ENCODE measurements at places on chromosomes 12 and 14.

- DNase-seq = no peak
These were observed 18.0 kb upstream of the LDHB start for GRCh38 chr12:21675641-21676040.

DNA sequence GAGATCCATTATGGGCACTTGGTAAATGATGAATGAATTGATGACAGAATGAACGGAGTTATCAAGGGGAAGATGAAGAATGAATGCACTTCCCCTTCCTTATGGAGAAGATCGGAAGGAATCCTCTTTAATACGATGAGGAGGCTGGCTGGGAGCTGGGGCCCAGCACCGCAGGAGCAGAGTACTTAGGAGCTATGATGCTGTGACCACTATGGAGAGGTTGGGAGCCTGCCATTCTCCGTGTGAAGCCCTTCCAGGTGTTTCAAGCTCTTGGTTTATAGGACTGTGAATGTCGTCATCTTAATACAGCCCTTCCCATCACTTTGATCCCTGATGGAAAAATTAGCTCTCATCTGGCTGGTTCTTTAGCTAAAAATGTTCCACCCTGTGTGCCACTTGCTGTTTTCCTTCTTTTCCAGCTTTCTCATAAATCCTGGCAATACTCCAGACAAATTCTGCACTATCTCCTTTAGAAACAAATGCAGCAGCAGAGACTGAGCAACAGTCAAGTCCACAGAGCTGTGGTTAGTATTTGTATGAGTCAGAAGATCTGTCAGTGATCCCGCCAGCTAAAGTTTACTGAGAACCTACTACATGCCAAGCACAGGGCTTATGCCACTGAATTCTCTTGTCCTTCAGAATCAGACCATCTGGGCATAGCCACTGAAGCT lies 263.1 kb upstream of the CRY1 start:
- DNase-seq = no peak

DNA sequence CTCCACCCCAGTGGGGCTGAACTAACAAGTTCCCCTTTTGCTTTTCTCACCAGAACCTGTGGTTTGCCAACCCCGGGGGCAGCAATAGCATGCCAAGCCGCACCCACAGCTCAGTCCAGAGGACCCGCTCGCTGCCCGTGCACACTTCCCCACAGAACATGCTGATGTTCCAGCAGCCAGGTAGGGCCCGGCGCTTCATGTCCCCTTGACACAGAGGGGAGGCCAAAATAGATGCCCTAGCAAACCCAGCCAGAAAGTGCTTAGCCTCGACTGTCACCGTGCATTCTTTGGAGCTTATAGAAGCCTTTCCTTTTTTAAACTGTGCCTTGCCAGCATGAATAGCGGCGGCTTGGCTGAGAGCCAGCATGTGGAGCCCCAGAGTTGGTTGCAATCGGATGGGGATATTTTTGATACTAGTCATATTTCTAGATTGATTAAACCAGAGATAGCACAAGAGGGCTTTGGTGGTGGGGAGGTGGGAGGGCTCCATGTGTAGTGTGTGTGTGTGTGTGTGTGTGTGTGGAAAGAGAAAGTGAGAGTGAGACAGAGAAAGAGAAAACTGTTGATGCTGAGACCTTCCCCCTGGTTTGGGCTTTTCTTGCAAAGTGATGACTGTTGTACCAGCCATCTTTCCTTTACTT lies 126.1 kb downstream of the GCH1 start:
- DNase-seq = peak; percentile 56

GRCh38 chr12:94143438-94143837 lies 4.9 kb upstream of the PLXNC1 start:
- DNase-seq = no peak

DNA sequence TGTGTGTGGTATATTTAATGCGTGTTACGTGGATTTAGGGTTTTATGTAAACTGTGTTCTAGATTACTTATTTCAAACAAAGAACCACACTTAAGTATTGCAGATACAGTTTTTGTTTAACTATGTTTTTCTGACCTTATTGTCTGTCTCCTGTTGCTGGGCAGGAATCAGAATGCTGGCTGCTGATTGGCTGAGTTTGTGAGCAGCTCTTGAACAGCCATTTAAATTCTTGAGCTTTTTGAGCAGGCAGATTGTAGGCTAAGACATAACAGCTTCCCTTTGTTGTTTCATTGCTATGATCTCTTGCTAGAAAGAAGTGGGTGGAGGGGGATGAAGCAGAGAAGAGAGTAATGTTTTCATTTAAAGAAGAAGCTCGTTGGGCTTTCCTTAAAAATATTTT lies 52.2 kb downstream of the ATF7IP start:
- DNase-seq = no peak

- DNase-seq = no peak
These were observed 880.9 kb downstream of the NRXN3 start for GRCh38 chr14:79050787-79051727.

- DNase-seq = no peak
These were observed 89.0 kb downstream of the POLR3B start for GRCh38 chr12:106446419-106447092.

- no peak for DNase-seq
These were observed 9.6 kb downstream of the SIX1 start for GRCh38 chr14:60639674-60640073.

DNA sequence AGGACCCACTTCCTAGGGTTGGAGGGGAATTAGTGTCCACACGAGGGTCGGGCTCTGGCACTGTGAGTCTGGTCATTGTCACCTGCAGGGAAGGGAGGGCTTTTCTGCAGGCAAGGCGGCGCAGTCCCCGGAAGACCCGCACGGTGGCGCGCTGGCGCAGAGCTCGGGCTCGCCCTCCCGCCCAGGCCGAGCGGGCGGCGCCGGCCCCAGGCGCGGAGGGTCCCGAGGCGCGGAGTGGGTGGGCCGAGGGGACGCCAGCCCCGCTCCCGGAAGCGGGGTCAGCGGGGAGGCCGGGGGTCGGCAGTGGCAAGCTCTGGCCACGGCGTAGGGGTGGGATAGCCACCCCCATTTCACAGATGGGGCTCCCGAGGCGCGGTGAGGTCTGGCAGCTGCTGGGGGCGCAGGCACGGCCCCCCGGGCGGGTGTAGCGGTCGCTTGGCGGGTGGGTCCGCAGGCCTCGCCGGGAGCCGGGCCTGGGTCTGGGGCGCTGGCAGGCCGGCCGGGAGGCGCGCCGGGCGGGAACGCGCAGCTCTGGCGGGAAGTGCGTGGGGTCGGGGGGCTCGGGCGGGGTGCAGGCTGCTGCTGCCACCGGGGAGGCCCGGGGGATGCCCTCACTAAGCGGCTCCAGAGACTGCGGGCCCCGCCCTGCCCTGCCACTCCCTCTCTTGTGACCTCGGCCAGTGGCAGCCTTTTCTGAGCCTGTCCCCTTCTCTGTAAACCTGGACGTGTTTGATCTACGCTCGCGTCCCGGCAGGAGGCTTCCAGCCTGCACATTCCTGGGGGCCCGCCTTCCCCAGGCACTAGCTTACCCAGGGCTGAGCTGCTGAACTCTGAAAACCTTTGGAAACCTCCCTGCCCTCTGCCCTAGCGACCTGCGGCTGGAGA lies 46.1 kb downstream of the CYP46A1 start:
- peak; percentile 51 for DNase-seq

DNA sequence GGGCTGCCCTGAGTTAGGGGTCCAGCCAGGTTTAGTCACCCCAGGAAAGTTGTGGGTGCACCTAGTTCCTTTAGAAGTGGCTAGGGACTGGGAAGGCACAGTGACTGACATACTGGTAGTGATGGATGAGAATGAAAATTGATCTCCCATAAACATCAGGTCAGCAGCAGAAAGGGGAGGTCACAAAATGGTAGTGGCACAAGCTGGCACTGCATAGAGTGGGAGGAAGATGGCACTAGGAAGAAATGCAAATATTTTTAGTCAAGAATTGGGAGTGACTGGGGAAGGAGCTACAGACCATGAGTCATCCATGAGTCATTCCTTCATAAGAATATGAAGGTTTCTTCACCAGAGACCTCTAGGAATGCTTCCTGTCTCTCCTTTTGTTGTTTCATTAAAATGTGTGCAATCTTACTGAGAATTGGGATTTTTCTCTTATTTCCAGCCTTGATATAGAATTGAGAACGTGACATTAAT lies 198.3 kb upstream of the AMIGO2 start:
- no peak for DNase-seq

- DNase-seq = no peak
These were observed 73.2 kb upstream of the MDM1 start for GRCh38 chr12:68405343-68405781.

DNA sequence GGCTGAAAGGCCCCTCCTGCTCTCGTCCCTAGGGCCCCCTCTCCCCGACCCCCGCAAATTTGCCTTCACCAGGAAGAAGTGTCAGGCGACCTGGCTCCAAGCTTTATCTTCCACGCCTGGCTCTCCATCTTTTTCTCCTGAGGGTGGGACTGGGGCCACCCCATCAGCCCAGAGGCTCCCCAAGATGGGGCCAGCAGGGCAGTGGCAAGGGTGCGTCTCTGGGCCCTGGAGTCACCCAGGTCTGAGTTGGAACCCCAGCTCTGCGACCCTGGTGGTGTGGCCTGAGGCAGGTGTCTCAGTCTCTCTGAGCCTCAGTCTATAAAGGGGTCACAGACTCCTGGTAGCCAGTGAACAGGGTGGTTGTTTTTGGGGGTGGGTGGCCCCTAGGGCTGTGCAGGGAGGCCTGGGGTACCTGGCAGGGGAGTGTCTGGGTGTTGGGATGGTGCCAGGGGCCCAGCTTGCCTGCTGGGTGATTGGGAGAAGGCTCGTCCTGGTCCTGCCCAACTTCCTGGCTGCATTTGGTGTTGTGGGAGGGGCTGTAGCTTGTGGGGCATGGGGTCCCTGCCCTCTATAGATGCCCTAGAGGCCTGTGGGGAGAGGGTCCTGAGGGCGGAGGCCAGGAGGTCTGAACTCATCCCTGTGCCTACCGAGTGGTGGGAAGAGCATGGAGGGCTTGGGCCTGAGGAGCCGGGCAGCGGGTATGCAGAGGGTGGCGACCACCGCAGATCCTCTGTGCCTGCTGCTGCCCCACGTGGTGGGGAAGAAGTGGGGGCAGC lies 7.6 kb downstream of the KIF26A start:
- no peak for DNase-seq

Measured in activated naive CD8-positive, alpha-beta T cell treated with anti-CD3 and anti-CD28 coated beads, Interleukin-2, amount 50 U/mL, for 16 hours (primary cell).